ENCODE measurements at places on chromosomes 1 and 21.
A peak's percentile ranks its signal among the peaks of the same experiment; 100 is the strongest.

DNA sequence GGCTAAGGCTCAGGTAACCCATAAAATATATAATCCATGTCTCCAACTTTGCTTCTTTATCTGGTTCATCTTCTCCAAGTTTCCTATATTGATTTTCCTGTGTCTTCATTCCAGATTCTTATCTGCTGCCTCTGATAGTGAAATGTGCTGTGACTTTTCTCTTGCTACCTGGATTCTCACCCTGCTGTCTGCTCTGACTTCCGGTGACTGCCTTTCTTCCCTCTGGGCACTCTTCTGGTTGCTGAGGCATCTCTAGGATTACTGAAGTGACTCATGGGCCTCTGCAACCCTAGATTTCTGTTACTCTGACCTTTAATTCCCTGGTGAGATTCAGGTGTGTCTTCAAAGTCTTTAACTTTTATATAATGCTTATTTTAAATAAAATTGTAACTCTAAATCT is 46.9 kb downstream of the GIPC2 start:
- DNase-seq: no peak

GRCh38 chr1:85421179-85421578 is 43.8 kb downstream of the DDAH1 start:
- no peak for DNase-seq

GRCh38 chr1:85297855-85298629 is 21.6 kb upstream of the BCL10 start:
- DNase-seq: peak; percentile 87

DNA sequence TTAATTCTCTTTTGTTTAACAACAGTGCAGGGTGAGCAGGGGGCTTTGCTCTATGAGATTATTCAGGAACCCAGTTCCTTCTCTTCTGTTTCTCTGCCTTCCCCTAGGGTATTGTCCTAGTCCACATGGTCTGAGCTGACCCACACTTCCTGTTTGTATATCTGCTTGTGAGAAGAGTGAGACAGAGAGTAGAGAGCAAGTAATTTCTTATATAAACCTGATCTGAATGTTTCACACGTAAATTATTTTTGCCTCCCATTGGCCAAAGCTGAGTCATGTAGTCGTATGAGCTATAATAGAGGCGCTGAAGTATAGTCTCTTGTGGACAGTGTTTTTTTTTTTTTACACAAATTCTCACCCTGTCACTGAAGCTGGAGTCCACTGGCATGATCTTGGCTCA is 134.2 kb upstream of the SERTAD4 start:
- peak; percentile 9 for DNase-seq

DNA sequence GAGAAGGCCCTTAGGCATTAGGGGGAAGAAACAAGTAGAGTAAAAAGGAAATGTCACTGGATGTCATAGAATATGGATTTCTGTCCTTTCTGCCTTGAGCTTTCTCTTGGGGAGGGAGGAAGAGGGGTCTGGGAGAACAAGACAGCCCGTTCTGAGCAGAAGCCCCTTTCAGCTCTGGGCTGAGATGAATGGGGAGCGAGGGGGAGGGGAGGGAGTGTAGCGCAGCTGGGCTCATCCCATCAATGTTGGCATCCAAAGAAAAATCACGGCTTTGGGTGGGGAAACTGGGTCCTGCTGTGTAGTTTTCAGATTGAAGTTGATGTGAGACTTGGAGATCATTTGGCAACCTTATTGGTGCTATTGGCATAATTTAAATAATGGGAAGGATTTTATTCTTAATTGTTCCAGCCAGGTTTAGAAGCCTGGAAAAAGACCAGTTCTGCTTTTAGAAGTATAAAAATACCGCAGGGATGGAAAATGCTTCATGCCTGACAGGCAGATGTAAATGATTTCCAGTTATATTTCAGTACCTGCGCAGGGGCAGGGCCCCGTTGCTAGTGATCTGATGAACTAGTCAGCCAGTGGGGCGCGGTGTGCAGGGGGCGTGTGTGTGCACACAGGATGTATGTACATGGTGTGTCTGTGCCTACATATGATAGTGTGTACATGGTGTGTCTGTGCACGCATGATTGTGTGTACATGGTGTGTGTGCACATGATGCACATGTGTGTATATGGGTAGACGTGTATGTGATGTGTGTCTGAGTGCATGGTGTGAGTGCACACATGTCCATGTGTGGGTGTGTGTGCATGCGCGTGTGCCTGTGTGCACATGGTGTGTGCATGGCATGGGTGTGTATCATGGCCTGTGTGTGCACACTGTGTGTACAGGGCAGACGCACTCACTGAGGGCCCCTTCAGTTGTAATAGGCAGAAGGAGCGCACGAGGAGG is 36.0 kb downstream of the ABCG1 start:
- no peak for DNase-seq

DNA sequence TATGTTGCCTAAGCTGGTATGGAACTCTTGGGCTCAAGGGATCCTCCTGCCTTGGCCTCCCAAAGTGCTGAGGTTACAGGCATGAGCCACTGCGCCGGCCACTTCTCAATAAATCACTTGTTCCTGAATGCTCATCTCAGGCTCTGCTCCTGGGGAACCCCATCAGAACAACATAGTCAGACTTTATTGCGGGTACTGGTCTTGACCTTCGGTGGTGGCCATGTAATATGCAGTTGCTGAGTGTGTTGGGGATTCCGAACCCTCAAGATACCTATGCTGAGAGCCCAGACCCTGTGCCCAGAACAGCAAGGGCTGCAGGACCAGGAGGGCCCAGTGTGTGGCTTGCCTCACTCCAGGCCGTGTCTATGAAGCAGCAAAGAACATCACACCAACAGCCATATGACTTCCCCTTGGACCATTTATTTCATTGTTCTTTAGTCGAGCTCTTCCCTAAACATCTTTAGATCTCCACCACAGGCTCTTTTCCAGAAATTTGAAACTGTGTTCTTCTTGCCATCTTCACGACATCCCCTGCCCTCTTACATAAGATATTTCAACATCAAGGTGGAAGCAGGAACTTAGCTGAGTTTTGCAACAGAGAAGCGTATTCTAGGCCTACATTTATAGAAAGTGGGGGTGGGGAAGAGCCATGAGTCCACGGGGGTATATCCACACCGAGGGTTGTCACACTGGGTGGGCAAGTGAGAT is 12.7 kb upstream of the SDHB start:
- DNase-seq: no peak

GRCh38 chr1:230791986-230792564 is 44.9 kb downstream of the CAPN9 start:
- DNase-seq: no peak

GRCh38 chr1:236211815-236212214 is 69.5 kb downstream of the GPR137B start:
- DNase-seq: no peak

DNA sequence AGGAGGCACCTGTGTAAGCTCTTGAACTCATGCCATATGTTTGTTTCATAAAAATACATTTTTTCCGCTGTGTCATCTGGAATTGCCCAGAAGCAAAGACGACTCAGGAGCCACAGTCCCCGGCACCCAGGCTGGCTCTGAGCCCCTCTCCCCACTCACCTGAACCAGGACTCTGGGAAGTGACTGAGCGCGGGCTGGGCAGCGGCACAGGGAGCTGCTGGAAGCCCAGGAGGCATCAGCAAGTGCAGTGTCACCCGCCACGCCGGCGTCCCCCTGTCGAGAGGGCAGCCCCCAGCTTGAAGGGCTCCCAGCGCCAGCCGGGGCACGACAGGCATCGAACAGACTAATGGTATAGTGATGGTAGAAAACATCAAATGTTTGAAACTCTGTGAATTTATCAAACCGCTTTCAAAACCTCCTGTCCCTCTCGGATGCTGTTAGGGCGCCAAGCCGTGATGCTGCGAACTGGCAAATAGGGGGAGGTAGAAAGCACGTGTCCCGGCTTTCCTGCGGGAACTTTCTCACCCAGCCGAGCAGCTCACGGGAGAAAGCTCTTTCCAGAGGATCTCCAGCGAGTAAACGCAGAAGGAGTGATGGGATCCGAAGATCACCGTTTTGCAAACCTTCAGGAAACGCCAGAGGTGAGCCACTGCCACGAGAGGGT is 57.8 kb upstream of the COL18A1 start:
- peak; percentile 50 for DNase-seq

GRCh38 chr1:7781501-7781900 is 2.6 kb upstream of the PER3 start:
- DNase-seq: no peak

DNA sequence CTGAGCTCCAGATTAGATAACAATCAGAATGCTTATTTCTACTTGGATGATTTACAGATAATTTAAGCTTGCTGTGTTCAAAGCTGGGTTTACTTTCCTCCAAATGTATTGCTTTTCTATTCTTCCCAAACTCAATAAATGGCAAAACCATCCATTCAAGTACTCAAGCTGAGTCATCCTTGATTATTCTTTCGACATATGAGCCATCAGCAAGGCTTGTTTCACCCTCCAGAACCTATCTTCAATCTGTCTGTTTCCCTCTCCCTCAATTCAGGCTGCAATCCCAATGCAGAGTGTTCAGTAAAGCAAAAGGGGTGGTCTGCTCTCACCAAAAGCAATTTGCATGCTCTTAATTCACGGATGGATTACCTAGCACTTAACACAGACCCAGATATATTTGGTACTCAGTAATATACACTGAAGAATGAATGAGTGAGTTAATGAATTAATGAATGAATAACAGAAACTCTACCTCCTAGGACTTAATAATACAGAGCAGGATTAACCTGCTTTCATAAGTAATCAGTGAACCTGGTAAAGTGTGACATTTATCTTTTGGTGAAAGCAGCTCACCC is 41.9 kb downstream of the DDR2 start:
- DNase-seq: peak; percentile 34

DNA sequence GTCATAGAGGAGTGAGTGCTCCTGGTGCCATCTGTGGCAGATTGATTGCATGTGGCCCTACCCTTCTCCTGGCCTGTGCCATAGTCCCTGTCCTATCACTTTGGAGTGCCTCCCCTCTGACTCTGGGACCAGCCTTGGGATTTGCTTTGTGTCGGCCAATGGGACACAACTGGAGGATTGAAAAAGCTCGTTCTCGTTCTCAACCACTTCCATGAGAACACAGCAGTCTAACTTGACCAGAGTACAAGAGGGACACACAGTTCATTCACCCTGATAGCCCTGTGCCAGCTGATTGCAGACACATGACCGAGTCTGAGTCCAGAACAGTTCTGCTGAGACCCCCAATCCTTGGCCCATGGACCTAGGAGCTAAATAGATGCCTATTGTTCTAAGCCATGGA is 47.8 kb downstream of the C1orf198 start:
- no peak for DNase-seq

DNA sequence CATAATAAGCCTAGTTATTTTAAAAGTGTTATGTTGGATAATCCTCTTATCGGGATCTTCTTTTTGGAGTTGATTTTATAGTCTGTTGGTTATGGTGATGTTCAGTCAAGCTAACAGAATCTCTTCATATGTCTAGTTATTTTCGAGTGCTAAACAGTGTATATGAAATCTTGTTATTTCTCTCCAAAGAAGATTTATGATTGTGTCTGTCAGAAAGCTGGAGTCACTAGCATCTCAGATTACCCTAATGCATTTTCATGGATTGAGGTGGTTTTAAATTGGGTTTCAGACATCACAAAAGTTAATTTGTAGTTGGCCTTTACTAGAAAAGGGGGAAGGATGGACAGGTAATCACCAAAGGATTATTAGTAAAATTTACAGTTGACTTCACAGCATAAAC is 13.3 kb downstream of the MAEL start:
- DNase-seq: no peak

- DNase-seq: no peak
Observed at GRCh38 chr1:157833145-157833544, 8.5 kb downstream of the CD5L start.

GRCh38 chr1:161768986-161769672 is 3.0 kb downstream of the ATF6 start:
- no peak for DNase-seq

GRCh38 chr21:25640202-25640942 is 1.3 kb downstream of the JAM2 start:
- peak; percentile 50 for DNase-seq

GRCh38 chr1:233357595-233358397 is 30.3 kb downstream of the MAP3K21 start:
- no peak for DNase-seq

- no peak for DNase-seq
Observed at GRCh38 chr1:58459911-58460310, 86.6 kb downstream of the OMA1 start.

- no peak for DNase-seq
Observed at GRCh38 chr1:2506007-2506860, 20.2 kb downstream of the PANK4 start.

DNA sequence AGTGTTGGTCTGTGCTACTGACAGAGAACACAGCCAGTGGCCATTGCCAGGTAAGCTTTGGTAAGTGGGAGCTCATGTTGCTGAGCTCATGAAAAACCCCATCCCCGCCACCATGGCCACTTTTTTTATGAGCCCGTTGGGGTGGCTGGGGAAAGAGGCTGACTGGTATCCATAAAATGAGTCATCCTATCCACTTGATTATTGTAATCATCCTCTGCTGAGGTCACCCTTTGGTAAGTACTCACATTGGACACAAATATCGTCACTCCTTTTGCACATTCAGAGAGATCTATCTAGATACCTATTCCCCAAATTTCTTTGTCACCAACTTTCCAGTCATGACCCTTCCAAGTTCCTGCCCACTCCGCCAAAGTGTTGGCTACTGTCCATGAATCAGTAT is 22.0 kb downstream of the SLAMF7 start:
- DNase-seq: no peak

GRCh38 chr1:20089328-20090077 is 19.5 kb downstream of the PLA2G5 start:
- no peak for DNase-seq

GRCh38 chr1:28374297-28374696 is 4.8 kb downstream of the PHACTR4 start:
- DNase-seq: no peak

DNA sequence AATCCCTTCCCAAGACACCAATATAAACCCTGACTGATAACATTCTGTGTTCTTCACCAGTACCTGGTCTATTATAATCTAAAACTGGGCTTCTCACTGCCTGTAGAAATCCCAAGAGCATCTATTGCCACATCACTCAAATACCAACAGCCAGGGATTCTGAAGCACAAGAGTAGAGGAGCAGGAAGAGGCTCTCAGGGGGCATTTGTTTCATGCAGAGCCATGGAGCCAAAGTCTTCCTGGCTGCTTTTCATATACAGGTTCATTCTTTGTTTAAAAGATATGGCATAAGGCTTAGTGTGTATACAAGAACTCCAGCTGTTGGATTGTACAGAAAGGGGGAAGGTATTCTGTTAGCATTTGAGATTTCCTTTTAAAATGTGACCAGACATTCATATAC is 38.2 kb upstream of the USH2A start:
- DNase-seq: peak; percentile 48

- peak; percentile 26 for DNase-seq
Observed at GRCh38 chr1:170284951-170285350, 139.2 kb downstream of the NTMT2 start.

- peak; percentile 72 for DNase-seq
Observed at GRCh38 chr21:32728456-32728839, 635 bp upstream of the SYNJ1 start.

GRCh38 chr1:204080163-204080903 is 7.4 kb downstream of the SOX13 start:
- DNase-seq: peak; percentile 94

DNA sequence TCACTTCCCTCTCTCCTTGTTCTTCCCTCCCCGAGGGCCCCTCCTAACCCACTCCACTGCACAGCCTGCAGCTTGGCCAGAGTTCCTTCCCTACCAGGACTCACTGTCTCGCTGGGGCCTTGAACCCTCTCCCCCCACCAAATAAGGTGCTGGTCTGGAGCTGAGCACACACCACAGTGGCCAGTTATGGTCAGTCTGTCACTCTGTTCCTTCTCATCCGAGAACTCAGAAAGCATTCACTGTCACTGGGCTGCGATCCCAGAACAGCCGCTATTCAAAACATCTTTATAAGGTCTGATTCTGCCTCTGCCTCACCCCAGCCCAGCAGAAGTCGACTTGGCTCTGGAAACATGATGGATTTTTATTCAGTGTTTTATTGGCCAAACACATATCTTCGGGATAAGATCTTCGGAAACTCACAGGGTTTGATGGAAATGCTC is 19.8 kb upstream of the LBR start:
- DNase-seq: no peak
